ENCODE measurements at places on chromosomes 12 and 14.
A peak's percentile ranks its signal among the peaks of the same experiment; 100 is the strongest.

DNA sequence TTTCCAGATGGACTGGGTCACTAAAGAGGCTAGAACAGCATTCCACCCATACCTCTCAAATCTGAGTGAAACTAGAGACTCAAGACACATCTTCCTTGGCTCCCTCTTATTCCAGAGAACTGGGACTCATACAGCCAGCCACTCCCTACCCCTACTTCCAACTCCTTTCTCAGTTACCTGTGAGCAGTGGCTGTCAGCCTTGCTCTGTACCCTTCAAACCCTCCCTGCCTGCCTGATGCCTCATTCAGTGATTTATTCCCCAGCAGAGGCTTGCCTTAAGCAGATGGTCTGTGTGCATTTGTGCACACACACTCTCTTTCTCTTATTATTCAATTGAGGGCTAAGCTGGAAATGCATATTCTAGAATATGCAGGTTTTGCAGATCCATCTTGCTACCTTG, 14.6 kb downstream of the GPR84 start:
- DNase-seq: no peak

- no peak for DNase-seq
Observed at GRCh38 chr14:104734991-104735779, 11.2 kb downstream of the ADSS1 start.

DNA sequence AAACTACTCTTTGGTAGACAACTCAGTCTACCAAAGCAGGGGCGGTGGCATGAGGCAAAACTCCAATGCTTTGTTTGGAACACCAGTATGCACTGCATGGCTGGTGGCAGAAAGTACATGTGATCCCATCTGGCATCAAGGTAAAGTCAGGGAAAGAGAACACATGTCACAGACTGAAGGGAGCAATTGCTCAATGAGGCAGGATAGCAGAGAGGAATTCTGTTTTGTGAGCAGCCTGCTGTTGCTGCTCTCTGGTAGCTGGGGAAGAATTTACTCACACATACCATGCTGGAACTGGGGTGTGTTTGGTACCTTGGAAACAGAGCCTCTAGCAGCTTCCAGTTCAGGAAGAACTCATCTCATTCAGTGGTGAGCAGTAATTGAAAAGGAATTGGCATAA, 84.8 kb downstream of the HELB start:
- peak; percentile 15 for DNase-seq

GRCh38 chr14:24673534-24674203, 39.7 kb upstream of the GZMB start:
- DNase-seq: no peak

- DNase-seq: no peak
Observed at GRCh38 chr14:21313512-21313911, 33.6 kb downstream of the RPGRIP1 start.

GRCh38 chr12:75814851-75815754, 216.5 kb downstream of the PHLDA1 start:
- DNase-seq: peak; percentile 97

DNA sequence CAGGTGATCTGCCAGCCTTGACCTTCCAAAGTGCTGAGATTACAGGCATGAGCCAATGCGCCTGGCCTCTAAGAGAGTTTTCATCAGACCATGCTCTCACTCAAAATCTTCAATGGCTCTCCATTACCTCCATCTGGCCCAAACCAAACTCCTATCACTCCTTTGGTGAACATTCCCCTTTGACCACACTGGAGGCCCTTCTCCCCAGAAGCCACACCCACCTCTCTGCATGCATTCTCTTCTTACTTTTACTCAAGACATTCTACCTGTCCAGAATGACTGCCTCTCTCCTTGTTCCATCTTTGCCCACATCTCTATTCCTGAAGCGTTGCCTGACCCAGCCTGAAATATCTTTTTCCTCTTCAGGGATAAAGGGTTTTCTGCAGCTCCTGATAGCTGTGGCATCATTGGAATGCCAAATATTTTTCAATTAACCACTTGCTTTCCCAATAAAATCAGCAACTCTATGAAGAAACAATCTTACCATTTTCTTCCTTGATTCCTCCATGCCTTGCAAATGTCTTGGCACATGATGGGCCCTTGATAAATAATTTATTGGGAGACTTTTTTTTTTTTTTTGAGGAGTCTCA, 15.5 kb downstream of the PLEK2 start:
- peak; percentile 66 for DNase-seq

DNA sequence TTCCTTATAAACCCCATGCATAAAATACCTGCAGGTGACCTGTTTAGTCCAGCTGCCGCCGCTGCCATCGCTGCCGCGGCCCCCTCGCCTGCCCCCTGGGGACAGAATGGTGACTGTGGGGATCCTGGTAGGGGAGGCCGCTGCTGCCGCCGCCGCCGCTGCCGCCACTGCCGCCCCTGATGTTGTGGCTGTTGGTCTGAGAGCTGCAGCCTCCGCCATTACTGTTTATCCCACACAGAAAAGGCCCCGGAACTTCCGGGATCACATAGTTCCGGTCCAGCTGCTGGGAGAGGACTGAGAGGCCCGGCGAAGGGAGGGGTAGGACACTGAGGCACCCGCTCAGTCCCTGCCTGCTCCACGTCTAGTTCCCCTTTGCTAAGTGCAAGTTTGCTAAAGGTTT, 244.9 kb downstream of the C12orf50 start:
- DNase-seq: no peak

- no peak for DNase-seq
Observed at GRCh38 chr12:4987076-4988046, 56.3 kb upstream of the KCNA5 start.

- DNase-seq: no peak
Observed at GRCh38 chr14:35368139-35368460, 36.4 kb downstream of the NFKBIA start.

DNA sequence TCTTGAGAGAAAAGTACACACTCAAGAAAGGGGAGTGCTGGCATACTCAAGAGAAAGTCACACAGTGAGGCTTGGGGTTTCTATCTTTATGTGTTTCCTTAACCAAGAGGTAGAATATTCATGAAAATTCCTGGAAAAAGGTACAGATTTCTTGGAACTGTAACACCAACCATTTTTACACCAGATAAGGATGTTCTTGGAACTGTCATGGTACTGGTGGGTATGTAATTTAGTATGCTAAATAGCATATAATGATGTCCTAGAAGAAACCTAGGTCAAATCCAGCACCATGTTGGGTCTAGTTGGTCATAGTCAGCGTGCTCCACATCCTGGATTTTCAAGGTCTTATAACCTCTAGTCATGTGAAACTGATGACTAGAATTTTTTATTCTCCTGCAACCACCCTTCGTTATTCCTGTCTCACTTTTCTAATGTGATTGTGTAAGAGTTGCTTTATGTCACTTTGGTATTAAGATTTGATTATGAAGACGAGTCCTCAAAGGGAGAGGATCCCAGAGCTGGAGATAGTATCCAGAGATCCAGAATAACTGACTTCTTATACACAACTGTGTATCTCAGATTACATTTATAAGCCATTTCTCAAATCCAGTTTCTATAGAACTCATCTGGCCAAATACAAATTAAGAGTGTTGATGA, 510.1 kb downstream of the TMTC2 start:
- no peak for DNase-seq

DNA sequence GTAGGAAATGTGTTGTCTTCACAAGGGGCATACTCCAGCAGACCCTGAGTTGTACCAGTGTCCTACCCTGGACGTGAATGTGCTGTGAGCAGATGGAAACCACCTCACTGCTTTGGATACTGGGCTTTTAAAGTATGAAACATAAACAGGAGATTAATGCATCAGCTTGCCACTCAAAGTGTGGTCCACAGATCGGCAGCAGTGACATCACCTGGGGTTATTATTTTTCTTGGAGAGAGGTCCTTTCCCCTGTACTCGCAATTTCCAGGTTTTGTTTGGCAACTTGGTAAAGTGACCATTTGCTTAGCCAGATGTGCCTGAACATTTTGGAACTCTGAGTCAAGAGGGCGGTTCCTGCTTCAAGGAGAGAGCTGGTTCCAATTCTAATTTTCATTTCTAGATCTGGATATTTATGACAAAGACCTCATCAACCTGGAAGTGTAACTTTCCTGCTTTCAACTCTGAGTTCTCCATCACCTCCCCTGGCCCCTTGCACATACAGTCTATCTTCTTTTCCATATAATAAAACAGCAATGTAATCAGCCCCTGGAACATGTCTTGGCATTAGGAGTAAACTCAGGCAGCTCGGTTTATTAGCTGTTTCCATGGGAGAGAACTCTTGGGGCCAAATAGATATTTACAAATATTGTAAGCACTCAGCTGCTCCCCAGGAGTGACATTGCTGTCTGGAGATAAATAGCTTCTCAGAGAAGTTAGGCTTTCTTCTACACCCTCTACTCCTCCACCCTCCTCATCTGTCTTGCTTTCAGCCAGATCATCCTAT, 237.0 kb upstream of the TBX3 start:
- peak; percentile 78 for DNase-seq

GRCh38 chr14:31070431-31070830, 44.3 kb upstream of the STRN3 start:
- peak; percentile 98 for DNase-seq

DNA sequence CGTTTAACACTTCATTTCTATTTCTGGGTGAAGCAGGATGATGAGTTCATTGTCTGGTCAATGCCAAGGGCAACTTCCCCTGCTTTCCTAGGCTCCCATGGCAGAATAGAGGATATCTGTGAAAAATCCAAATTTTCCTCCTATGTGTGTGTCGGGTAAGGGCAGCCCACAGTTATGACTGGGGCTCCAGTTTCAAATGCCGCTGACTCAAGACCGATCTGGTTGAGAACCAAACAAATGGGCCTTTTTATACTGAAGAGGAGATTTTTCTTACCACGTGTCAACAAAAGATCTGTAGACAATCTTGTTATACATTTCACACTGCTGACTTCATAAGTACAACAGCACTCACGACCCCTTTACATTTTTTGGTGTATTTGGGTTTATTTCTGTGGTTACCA, 120.8 kb downstream of the CHST11 start:
- peak; percentile 55 for DNase-seq

- no peak for DNase-seq
Observed at GRCh38 chr14:29993143-29993542, 65.5 kb upstream of the PRKD1 start.

GRCh38 chr12:107362960-107363359, 269.6 kb upstream of the CRY1 start:
- no peak for DNase-seq

GRCh38 chr12:82176026-82176425, 182.2 kb downstream of the CCDC59 start:
- no peak for DNase-seq

DNA sequence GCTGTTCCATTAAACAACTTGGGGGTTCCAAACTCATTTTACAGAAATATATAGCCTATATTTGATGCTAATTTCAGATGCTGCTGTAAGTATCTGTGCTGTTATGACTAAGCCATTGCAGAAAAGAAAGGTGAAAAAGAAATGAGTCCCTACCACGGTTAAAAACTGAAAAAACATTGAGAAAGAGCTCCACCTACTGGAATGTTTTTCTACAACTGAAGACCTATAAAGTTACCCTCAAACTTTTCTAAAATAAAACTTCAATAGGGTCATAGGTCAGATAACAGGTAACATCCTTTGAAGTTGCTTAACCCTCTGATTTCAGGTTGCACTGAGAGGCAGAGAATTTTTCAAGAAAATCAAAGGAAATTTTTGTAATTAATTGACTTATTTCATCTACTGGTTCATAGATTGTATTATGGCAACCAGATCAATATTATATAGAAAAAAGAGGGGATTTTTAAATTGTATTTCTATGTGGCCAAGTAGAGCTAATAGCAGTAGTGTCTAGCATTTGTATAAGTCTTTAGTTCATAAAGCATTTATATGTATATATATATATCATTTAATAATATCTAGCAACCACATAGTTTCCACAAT, 279.9 kb downstream of the RPS29 start:
- peak; percentile 1 for DNase-seq

DNA sequence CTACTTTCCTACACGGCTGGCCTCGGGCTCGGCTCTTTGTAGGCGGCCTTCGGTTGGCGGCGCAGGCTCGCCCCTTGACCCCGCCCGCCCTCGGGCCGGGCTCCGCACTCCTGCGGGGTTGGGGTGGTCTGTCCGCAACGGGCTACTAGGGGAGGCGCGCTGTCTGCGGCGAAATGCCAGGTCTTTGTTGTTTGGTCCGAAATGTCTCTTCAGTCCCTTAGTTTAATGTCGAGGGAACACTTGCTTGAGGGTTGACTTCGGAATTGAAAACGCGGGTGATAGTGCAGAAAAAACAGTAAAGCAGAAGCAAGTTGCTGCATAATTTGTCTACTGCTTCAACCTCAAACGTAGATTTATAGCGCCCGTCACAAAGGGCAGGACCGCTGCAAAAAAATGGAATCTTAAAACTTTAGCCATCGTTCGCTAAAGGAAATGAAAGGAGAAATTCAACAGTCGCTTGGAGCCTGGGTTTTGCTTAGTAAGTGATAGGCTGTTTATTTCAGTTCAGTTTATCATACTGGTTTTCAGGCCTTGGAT, 390 bp downstream of the JKAMP start:
- peak; percentile 37 for DNase-seq

DNA sequence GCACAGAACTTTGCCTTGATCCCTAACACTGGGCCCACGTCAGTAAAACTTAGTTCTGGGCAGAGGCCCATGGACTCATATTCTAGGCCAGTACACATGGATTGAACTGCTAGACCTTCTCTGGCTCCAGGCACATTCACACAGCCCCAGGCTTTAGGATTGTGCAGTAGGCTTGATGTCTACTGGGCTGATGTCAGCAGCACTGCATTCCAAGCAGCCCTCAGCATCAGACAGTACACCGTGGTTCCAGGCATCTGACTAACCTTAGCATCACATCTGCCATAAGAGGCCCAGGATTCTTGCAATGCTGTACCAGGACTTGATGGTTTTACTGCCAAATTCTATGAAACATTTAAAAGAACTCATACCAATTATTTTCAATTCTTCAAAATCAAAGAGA, 301.9 kb downstream of the CCER1 start:
- DNase-seq: peak; percentile 49

DNA sequence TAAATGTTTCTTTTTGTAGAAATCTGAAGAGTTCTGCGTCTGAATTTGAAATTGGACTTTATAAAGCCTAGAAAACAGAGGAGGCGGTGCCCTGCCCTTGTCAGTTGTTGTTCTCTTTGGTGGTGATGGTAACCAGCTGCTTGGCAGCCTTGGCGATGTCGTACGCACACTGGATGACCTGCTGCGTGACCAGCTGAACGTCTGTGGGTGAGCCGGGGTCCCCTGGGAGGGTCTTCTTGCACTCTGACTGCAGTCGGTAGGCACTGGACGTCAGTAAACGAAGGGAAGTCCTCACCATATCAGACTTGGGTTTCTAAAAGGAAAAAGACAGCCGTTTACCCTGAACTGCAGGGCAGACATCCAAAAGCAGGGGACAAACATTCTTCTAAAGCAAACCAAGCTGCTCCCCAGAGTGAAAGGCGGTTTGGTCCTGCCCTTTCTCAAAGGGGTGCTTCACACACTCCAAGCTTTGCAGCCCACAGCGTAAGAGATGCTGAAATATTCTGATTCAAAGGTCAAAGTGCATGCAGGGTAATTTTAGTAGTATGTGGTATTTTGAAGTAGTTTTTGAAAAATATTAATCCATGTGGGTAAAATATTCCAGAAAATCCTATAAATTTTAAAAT, 32.9 kb downstream of the TCHP start:
- DNase-seq: peak; percentile 20

- no peak for DNase-seq
Observed at GRCh38 chr12:72829838-72830237, 557.7 kb downstream of the TRHDE start.

- peak; percentile 44 for DNase-seq
Observed at GRCh38 chr12:25308756-25309155, 58.0 kb upstream of the KRAS start.

Data from AG10803 (cell line).